ENCODE measurements at places on chromosomes 3 and 15. TPM values are rescaled to one million over a fixed set of nuclear protein-coding genes. Genes with fewer than 3 reads are reported as not detected.

The PRKCD gene
- polyA plus RNA-seq, result 21.1 TPM

The TRH gene
- 0.21 TPM for polyA plus RNA-seq

The MYZAP gene
- polyA plus RNA-seq, result 7.4 TPM

The PLA2G4F gene
- 24.6 TPM for polyA plus RNA-seq

The ADAMTSL3 gene
- polyA plus RNA-seq, result 3.5 TPM

The CRYGS gene
- polyA plus RNA-seq, result 5.6 TPM

The GOLGA8F gene
- not detected for polyA plus RNA-seq

The GPR171 gene
- polyA plus RNA-seq, result 0.12 TPM

The GOLGA8S gene
- polyA plus RNA-seq, result 0.60 TPM

The DNAH1 gene
- 6.5 TPM for polyA plus RNA-seq

The SH2D7 gene
- polyA plus RNA-seq, result 0.44 TPM

The FAM43A gene
- polyA plus RNA-seq, result 5.1 TPM

The CEMIP gene
- 2.6 TPM for polyA plus RNA-seq

The CA12 gene
- 137 TPM for polyA plus RNA-seq

The CYP8B1 gene
- 0.83 TPM for polyA plus RNA-seq

The MRAS gene
- polyA plus RNA-seq, result 34.6 TPM

The MGA gene
- 34.7 TPM for polyA plus RNA-seq

The NOX5 gene
- polyA plus RNA-seq, result 0.43 TPM

The TP63 gene
- polyA plus RNA-seq, result 0.58 TPM

The RTP1 gene
- not detected for polyA plus RNA-seq

The GOLGA6A gene
- polyA plus RNA-seq, result 0.04 TPM

The EIF4A2 gene
- 981 TPM for polyA plus RNA-seq

The CPNE9 gene
- polyA plus RNA-seq, result 0.14 TPM

The ZNF385D gene
- polyA plus RNA-seq, result 16.3 TPM

The SLCO2A1 gene
- polyA plus RNA-seq, result 18.0 TPM

The CCR3 gene
- polyA plus RNA-seq, result 0.08 TPM

The RTP3 gene
- polyA plus RNA-seq, result not detected

The KY gene
- 1.4 TPM for polyA plus RNA-seq

The ESYT3 gene
- 1.1 TPM for polyA plus RNA-seq

The GUCA1C gene
- 0.18 TPM for polyA plus RNA-seq

The TMEM266 gene
- polyA plus RNA-seq, result 11.6 TPM

The SCAMP5 gene
- 21.6 TPM for polyA plus RNA-seq
